ENCODE measurements at places on chromosomes 7 and 10.

DNA sequence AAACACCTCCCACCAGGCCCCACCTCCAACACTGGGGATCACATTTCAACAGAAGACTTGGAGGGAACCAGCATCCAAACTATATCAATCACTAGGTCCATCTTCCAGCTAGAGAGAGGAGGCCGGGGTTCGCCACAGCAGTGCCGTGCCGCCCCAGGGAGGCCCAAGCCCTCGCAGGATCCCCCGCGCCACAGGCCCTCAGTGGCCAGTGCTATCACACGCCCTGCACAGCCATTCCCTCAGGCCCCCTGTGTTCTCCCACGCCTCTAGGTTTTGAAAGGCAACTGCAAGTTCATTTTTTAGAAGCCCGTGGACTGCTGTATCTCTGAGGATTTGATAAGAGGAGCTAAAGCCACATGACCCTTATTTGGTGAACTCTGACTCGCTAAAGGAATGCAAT, 136.4 kb downstream of the OAT start:
- no peak for DNase-seq

- no peak for DNase-seq
Measured at GRCh38 chr10:33117816-33118215, 159.8 kb upstream of the ITGB1 start.

DNA sequence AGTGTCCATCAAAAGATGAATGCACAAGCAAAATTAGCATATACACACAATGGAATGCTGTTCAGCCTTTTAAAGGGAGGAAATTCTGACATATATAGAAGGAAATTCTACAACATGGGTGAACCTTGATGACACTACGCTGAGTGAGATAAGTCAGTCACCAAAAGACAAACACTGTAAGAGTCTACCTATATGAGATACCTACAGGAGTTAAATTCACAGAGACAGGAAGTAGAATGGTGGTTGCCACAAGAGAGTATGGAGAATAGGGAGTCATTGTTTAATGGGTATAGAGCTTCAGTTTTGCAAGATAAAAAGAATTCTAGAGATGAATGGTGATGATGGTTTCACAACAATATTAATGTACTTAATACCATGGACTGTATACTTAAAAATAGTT, 51.8 kb downstream of the HERC4 start:
- DNase-seq = no peak

GRCh38 chr10:129800796-129801340, 163.2 kb downstream of the EBF3 start:
- no peak for DNase-seq

- no peak for DNase-seq
Measured at GRCh38 chr7:130986261-130986690, 252.3 kb upstream of the KLF14 start.

DNA sequence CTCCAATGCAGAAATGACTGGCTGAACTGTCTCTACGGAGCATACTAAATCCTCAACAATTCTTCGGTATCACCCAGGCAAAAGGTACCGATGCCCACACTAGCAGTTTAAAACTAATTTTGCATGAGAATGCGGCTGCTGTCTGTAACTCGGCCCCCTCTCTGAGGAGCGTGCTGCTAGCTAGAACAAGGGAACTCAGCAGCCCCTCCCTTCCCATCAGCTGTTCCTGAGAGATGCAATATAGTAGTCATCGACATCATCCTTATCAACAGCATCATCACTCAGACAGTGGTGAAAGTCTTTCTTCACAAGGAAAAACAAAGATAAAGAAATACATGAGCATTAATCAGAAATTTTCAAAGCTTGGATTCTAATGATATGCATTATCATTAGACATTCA, 189.1 kb upstream of the FRMD4A start:
- no peak for DNase-seq

DNA sequence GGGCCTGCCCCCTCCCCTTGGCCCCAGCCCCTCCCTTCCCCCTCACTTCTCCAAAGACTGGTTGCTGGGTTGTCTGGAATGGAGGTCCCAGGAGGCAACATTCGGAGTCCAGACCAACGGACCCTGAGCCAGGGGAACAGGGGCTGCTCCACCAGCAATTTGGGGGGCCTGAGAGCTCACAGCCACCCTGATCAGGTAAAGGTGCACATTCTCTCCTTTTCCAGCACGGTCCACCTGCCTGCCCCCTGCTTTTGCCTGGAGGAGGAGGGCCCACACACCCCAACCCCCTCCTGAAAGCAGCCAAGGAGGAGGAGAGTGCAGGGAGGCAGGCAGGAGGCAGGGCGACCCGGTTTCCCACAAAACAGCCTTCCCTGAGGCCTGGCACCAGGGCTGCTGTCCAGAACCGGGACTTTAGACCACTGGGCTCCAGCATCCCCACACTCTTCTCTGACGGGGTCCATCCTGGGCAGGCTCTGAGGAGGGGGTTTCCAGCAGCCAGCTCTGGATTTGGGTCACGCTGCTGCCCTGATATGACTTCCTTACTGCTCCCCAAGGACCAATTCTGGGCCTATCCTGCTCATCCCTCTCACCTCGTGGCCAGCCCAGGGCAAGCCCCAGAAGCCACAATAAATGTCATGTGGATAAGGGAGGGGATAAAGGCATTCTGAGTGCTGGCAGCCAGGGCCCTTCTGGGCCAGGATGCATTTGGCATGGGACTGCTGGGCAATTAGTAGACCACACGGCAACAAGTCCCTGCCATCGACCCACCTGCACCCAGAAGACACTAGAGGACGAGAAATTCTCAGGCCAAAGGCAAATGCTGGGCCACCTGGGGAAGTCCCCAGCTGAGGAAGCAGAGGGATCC, 1.1 kb upstream of the CAMK2B start:
- DNase-seq = no peak

GRCh38 chr10:95688648-95689047, 5.1 kb downstream of the TCTN3 start:
- no peak for DNase-seq

- DNase-seq = no peak
Measured at GRCh38 chr7:7795630-7796121, 77.3 kb upstream of the RPA3 start.

DNA sequence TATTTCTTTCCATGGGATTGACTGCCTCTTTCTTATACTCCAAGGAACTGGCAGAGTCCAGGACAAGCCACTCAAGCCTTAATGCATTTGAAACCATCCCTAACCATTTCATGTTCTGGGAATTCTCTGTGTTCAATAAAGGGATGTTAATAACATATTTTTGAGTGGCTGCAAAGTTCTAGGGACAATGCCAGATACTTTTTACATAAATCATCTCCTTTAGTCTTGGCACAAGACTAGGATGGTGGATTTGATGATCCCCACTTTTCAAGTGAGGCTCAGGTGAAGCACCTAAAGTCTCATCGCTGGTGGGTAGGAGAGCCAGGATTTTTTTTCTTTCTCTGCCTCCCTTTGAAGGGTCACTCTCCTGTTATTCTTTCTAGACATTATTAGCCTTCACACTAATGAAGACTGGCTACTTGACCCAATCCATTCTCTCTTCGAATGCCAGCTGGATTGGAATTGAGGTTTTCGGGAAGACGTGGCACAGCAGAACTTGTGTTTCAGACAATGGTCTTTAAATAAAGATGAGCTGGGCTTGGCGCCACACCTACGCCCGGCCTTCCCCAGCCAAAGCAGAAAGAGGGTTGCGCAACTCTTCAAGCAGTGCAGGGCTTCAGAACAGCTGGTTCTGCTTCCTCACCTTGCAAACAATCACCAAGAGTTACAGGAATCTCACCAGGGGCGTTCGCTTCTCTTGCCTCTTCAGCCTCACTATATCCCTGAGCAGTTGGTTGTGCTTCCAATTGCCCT, 73.8 kb upstream of the BMPER start:
- peak; percentile 41 for DNase-seq

- DNase-seq = no peak
Measured at GRCh38 chr7:74439541-74439940, 14.2 kb upstream of the GTF2IRD1 start.

DNA sequence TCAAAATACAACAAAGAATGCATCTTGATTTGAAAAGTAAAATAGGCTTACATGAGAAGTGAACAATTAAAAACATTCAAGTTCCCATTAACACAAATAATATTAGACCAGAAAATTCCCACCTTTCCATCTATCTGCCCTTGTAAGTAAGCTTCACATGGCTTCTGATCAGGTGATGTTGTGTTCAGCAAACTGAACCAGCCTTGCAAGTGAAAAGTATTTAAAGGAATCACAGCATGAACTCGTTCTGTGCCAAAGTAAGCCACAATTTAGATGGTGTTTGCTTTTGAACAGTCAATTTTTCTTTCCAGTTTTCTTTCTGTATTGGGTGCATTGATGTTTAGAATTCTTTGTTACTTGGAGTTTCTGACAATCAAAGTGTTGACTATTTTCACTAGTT, 347.9 kb downstream of the TNS3 start:
- no peak for DNase-seq

DNA sequence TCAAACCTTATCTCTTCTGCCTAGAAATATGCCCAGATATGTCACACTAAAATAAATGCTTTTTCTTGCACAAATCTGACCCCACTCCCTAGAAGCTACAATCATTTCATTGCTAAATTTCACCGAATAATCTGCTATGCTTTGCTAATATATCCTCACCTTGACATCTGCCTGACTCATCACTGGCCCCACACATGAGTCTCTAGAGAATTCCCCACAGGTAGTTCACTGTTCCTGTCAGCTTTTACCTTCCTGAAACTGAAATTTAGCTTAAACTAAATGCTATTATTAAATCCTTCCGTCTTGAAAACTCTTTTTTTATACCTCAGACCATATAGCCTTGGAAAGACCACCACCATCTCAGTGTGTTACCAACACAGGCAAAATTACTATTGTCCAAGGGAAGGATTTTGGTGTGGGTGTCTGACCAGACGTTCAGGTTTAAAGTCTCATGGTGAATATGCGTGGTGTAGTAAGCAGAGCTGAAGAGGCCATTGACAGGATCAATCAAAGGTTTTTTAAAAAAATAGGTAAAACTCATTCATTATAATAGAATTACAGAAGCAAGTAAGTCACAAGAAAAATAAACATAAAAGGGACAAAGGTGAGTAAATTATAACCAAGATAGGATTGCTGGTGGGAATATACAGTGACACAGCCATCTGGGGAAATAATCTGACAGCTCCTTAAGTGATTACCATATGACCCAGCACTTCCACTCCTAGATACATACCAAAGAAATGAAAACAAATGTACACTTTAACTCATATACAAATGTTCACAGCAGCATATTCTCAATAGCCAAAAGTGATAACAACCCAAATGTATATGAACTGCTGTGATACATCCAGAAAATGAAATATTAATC, 173.5 kb downstream of the KMT2E start:
- DNase-seq = no peak

GRCh38 chr10:74400186-74400585, 249.2 kb downstream of the ADK start:
- DNase-seq = no peak

DNA sequence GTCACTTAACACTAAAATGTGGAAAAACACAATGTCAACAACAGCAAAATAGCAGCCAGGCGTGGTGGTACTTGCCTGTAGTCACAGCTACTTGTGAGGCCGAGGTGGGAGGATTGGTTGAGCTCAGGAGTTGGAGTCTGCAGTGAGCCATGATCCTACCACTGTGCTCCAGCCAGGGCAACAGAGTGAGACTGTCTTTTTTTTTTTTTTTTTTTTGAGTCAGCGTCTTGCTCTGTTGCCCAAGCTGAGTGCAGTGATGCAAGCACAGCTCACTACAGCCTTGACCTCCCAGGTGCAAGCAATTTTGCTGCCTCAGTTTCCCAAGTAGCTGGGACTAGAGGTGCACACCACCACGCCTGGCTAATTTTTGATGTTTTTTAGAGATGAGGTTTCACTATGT, 6.1 kb downstream of the KCTD7 start:
- no peak for DNase-seq

DNA sequence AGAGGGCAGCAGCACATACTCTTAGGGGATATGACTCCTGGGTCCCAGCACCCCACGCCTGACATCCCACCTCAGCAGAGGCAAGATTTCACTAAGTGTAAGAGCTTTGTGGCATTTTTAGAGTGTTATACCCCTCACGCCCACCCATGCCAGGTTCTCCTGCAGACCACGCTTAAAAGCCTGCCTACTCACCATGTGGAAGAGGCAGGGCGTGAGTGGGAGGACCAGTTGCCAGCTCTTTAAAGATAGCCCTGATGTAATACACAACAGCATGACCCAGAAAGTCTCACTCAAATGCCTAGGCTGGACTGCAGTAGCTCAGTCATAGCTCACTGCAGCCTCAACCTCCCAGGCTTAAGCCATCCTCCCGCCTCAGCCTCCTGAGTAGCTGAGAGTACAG, 44.4 kb upstream of the CELF2 start:
- no peak for DNase-seq

DNA sequence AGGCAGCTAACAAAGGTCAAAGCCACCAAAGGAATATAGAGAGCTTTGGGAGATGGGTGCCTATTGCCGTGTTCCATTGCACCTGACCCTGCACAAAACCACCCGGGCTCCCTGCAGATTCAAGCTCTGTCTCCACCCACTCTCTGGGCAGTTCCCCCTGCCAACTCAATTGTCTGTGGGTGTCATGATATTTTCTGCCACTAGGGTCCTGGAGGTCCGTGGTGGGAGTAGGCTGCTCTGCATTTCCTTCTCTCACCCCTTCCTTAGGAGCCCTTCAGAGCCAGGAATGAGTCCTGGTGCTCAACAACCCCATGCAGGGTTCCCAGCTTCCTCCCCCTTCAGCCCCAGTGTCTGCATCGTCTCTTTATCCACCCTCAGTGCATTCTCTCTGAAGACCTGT, 34.1 kb downstream of the PNLIPRP2 start:
- DNase-seq = no peak

GRCh38 chr7:17725821-17726220, 214.5 kb downstream of the SNX13 start:
- no peak for DNase-seq

DNA sequence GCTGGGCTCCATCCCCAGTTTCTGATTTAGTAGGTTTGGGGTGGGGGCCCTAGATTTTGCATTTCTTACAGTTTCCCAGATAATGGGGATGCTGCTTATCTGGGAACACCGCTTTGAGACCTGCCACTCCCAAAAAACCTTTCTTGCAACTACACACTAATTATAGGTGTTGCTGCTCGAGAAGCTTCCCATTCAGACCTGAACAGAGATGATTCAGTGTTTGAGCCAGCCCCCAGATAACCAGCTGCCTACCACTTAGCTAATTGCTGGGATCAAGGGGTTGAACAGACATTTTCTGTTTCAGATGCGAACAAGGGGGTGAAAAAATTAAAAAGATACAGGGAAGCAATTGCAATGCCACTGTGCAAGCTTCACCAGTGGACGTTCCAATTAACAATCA, 448.5 kb downstream of the KCNMA1 start:
- DNase-seq = no peak

- DNase-seq = no peak
Measured at GRCh38 chr7:152661479-152661878, 14.5 kb downstream of the XRCC2 start.

All from NCI-H446 (cell line).